Fibroblast of upper back skin (primary cell): ENCODE measurements at places on chromosomes 5 and 9.

GRCh38 chr5:152514827-152515397 is 109.8 kb upstream of the NMUR2 start:
- peak; percentile 13 for DNase-seq

DNA sequence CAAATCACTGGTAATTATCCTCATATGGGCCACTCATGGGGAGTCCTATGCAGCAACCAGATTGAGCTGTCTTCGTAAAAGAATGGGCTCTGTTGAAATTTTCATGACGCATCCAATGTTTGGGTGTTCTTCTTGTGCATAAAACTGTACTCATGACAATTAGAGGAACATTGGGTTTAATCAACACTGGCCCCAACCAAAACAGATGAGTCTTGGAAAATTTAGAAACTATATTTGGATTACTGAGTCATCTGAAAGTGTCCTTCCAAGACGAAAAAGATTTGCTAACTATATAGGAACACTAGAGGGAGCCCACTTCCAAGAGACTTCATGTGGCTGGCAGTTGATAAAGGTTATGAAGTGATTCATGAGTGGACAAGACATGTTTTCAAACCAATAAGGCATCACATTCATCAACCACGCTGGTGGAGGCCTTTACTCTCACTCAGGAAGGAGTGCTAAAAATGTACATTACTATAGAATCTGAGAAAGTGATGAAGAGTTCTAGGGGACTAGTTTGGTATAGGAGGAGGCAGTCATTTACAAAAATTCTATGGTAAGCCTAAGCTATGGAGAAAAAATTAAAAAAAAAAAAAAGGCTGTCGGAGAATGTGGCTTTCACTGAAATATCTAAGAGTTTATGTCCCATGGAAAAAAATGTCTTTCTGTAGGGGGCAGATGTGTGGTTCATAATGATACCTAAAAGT is 313.5 kb downstream of the PRDM9 start:
- DNase-seq: peak; percentile 41

- DNase-seq: no peak
These were observed 5.0 kb downstream of the GRXCR2 start for GRCh38 chr5:145867806-145868205.

- DNase-seq: no peak
These were observed 56.7 kb upstream of the GARNL3 start for GRCh38 chr9:127207734-127208410.
